ENCODE measurements at places on chromosomes 7 and 10.

- no peak for DNase-seq
These were observed 40.8 kb upstream of the HECW1 start for GRCh38 chr7:43071604-43072003.

GRCh38 chr7:127253281-127254162, 781 bp upstream of the GRM8 start:
- DNase-seq: peak; percentile 59

DNA sequence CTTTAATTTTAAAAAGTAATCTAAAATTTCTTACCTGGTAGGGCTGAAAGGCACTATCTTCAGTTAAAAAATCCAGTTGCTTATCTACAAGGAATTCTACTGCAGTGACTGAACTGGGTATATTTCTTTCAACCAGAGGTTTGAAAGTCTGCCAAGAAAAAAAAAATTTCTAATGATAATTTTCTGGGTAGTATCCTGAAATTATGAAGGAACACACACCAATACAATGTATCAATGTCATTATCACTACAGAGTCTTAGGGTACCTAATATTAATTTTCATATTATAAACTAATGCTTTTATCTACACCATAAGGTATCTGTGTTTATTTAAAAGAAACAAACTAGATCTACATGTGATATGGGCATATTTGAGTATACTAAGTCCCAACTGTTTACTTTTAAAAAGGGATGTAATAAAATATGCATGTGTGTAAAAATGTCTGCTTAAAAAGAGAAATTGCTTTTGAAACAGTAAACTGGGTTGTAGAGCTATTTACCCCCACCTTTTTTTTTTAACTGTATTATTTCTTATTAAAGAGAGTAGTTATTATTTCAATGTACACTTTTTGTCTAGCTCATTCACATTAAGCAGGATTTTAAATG, 131.6 kb downstream of the NRBF2 start:
- no peak for DNase-seq

DNA sequence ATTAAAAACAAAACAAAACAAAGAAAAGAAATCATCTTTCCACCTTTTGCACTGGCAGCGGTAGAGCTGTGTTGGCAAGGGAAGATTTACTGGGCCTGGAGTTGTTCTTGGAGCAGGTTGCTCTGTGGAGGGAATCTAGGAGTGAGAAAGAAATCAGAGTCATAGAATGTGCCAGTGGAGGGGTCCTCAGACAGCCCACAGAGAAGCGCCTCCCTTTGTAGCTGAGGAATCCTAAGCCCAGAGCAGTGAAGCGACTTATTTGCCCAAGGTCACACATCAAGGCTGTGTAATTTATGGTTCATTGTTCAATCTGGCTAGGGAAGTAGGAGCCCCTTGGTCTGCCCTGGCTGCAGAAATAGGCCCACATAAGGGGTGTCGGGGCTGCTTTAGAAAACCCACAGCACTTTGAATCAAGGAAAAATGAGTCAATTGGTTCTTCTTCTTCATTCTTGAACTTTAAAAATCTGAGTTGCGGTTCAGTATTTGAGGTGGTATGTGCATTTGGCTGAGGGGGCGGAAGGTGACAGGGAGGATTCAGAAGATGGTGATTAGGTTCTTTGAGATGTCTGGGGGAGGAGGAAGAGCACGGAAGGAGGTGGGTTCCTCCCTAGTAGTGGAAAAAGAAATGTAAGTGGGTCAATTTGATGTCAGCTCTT, 253.7 kb downstream of the PTEN start:
- no peak for DNase-seq

DNA sequence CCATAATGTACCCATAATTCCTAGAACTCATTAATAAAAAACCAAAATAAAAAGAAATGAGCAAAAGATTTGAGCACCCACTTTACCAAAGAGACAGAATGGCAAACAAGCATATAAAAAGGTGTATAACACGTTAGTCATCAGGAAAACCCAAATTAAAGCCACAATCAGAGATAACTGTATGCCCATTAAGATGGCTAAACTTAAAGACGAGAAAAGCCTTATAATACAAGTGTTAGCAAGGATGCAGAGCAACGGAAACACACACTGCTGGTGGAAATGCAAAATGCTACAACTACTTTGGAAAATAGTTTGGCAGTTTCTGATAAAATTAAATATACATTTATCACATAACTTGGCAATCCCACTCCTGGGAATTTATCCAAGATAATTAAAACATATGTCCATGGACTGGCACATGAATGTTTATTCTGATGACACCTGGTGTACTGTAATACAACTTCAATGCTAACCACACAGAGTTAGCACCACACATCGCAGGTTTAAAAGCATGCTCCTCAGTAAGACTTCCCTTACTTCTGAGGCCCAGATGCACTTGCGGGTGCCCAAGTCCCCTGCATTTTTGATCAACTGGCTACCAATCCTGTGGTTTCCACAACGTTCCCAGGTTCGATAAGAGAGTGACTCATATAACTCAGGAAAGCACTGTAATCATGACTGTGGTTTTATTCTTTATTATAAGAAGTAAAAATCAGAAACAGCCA, 158.6 kb downstream of the SNX13 start:
- DNase-seq: no peak

GRCh38 chr7:1103009-1103788, 15.3 kb downstream of the GPER1 start:
- DNase-seq: no peak

GRCh38 chr10:36712695-36713094, 412.7 kb upstream of the ANKRD30A start:
- no peak for DNase-seq

GRCh38 chr7:100837099-100837836, 9.9 kb upstream of the EPHB4 start:
- peak; percentile 86 for DNase-seq

GRCh38 chr10:84292502-84292901, 35.9 kb upstream of the CCSER2 start:
- no peak for DNase-seq

DNA sequence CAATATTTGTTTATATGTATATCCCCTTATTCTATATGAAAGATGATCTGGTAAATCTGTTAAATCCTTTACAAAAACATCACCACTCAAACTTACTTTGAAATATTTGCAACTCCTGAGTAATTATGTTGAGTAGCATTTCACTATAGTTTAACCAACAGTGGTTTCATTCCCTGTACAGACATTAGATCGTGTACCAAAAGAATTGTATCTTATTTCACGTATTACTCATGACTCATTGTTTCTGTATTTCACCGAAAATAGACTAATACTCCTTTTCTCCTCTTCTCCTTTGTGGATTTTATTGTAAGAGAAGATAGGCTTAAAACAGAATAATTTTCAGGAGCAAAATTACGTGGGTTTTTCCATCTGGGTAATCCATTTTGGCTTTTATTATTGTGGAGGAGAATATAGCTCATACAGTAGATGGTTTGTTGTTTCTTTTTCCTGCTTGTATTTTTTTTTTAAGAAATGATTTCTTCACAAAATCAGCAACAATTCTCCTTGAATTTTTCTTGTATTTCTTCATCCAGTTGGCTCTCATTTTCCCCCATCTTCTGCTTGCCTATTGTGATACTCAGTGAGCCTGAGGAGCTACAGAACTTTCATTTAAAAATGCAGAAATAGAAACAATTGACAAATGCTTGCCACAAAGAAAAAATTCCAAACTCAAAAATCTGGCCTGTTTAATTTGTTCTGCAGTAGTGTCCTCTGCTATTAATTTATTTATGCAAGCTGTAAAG, 90.6 kb upstream of the OIT3 start:
- DNase-seq: no peak

DNA sequence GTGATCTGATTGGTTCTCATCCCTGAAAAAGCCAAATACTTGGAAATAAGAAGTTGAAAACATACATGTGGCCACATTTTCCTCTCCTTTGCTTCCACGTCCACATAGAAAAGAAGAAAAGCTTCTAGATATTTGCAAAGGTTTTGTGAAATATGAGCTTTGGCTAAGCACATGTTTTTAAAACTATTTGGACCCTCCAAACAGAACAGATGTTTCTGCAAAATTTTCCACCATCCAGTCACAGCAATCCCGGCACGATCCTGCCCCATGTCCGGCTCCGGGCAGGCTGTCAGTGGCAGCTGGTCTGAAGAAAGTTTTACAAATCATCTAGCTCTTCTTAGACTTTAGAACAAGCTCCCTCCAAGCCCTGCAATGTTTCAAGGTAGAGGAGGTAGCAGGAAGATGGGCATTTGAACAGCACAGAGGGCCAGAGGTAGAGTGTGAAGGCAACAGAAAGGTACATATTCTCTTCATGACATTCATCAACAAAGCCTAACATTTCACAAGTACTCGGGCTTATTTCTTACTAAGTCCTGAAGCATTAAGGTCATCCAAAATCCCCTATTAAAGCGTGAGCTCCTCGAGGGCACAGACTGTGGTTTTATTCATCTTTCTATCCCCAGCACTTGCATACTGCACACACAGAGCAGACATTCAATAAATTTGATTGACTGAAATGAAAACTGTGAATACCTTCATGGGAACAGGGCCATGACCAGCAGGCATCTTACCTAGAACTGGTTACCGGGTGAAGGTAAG, 110.1 kb downstream of the JAZF1 start:
- DNase-seq: no peak

DNA sequence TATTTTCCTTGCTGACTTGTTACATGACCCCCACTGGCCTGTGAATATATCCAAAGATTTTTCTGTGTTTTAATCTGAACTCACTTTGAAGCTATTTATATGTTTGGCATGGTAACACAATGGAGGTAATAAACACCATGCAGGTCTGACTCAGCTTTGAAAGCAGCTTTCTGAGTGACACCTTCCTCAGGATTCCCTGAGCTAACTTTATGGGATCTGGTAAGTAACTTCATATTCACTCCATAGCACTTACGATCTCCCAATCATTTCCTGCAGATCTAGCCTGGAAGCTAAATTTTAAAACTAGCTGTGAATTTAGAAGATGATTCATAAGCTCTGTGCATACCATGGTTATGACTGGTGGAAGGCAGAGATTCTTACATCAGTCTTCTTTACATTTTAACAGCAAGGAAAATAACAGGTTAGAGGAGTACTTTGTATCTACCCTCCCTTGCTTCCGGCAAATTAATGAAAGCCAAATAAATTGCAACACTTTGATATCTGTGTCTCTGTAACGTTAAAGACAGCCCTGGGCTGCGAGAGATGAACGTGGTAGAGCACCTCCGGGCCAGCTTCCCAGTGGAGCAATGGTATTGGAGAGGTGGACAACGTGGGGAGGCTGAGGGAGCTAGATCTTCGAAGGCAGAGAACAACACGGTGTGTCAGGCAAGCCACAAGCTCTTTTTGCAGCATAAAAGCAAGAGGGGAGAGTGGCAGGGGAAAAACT, 170.2 kb upstream of the KLF14 start:
- no peak for DNase-seq

DNA sequence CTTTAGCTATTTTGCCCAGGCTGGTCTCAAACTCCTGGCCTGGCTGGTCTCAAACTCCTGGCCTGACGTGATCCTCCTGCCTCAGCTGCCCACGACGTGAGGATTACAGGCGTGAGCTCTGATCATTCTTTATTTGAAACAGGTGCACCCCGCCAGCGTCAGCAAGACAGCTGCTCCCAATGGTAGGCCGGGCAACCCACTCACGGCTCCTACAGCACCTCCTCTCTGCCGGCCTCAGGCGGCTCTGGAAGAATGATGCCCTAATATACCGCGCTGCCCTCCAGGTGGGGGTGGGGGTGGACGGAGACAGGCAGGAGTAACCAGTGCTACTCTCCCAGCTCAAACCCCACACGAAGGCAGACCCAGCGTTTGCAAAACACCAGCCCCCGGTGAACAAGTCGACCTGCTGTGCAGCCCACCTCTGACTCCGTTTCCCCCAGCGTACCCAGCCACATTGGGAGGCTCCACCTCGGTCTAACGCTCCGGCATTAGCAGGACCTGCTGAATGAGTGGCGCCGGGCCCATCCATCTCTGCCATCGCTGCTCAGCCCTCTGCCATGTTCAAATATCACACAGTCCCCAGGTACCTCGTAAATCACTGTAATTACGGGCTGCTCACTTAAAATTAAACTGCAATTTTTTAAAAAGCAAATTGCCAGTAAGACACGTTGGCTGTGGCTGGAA, 148.6 kb downstream of the ELFN1 start:
- DNase-seq: peak; percentile 1

DNA sequence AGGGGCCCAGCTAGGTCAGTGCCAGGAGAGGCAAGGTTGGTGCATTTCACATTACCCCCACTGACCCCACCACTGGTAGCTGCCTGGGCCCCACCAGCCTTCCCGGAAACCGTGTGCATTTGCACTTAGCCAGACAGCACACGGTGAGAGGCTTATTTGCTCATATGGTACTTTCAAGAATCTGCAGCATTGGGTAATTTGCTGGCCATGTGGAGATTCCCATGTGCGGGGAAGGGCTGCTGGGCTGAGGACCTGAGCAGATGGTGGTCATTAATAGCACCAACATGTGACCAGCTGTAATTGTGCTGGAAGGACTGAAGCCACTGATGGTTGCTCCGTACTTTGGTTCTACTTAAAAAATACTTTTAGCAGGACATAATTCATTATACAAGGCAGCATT, 323.8 kb downstream of the DPP6 start:
- no peak for DNase-seq

DNA sequence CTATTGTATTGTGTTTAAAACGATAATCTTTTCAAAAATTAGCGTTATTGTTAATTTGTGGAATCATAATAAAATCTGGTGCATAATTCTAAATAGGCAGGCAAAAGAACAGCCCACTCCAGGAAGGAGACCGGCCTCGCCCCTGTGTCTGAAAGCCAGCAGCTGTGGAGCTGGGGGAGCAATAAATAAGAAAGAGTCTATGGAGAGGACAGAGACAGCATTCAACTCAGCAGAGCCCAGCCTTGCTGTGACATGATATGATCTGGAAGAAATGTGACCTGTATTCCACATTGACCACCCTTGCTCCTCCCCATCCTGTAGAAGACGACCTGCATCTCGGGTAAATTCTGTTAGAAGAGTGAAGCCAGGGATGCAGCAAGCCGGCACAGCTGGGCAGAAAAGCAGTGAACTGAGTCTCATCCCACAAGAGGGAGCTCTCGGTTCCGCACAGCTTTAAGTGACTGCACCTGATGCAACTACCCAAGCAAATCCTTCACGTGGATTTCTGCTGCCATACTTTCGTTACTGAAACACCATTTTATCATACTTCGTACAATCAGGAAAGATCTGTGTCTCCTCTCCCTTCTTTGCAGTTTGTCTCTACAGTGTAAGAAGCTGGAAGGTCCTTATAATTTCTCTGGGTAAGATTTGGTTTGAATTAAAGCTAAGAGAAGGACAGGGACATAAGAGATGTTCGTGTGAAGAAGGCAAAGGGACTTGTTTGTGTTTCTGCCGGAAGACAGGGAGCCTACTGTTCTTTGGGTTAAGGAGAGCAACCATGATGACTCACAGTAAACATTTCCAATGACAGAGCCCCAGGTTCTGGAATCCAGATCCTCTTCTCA, 427.1 kb downstream of the GPAM start:
- DNase-seq: no peak

DNA sequence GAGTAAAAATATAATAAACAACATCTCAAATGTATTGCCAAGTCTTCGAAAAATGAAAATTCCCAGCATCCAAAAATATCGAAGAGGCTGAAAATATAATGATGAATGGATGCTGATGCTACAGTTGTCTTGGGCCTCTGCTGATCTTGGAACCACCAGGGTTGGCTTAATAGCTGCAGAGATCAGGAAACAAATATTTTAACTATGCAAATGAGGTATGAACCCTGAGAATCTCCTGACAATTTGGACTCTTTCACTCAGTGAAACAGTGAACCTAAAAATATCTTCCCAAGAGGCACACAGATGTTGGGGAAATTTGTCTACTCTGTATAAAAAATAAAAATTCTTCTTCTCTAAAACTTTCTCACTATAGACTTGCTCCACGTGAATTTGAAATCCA, 97.7 kb upstream of the EGFR start:
- no peak for DNase-seq

- peak; percentile 59 for DNase-seq
These were observed at the start of gene INA for GRCh38 chr10:103276896-103277712. Gene INA, plus strand, starts transcription at chr10:103277138. Its CDS starts 74 bp downstream, at chr10:103277212.

Data from NCI-H774 (cell line).